Hematopoietic multipotent progenitor cell treated with erythropoietin and hydrocortisone succinate and interleukin-3 and kit ligand, for 8 days (in vitro differentiated cells): ENCODE measurements at places on chromosomes 3 and 15.

- no peak for DNase-seq
Measured at GRCh38 chr3:186577521-186577920, 7.0 kb downstream of the DNAJB11 start.

GRCh38 chr3:18070944-18071343 is 328.5 kb upstream of the TBC1D5 start:
- DNase-seq, result no peak

GRCh38 chr3:130850044-130850797 is 43.7 kb upstream of the ATP2C1 start:
- DNase-seq, result peak; percentile 100

- no peak for DNase-seq
Measured at GRCh38 chr3:63060412-63060811, 185.2 kb upstream of the CADPS start.

GRCh38 chr3:181730316-181730715 is 18.6 kb downstream of the SOX2 start:
- DNase-seq, result no peak

GRCh38 chr15:70033529-70034140 is 64.1 kb downstream of the TLE3 start:
- DNase-seq, result no peak

GRCh38 chr15:58313810-58314592 is 117.8 kb upstream of the LIPC start:
- no peak for DNase-seq

DNA sequence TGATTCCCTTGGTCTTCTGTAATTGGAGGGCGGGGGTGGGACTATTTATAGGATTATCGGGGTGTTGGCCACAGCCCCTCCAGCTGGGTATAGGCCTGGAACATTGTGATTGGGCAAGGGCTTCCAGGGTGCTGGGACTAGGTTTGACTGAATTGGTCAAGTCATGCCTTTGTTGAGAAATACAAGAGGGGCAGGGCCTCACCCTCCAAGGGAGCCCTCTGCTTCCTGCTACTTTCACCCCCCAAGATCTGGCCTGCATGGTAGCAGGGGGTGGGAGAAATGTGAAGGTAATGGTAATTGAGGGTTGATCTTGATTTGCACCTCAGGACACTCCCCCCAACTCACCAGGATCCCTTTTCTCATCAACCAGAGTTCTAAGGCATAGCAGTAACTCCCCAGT is 25.2 kb downstream of the TRIM71 start:
- no peak for DNase-seq

DNA sequence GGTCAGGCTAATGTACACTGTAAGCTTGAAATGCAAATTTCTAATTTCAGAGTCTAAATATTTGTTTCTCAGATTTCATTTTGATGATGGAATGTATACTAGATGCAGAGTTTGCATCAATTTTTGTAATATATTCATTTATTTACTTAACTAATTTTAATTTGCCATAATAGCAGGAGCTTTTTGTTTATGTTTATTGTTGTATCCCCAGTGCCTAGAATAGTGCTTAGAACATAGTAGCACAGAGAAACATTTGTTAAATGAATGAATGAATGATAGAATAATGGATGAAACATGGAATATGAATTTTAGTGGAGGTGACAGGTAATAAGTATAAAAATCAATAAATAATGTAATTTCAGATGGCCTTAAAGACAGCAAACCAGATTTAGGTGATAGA is 5.2 kb upstream of the GALK2 start:
- DNase-seq, result no peak

DNA sequence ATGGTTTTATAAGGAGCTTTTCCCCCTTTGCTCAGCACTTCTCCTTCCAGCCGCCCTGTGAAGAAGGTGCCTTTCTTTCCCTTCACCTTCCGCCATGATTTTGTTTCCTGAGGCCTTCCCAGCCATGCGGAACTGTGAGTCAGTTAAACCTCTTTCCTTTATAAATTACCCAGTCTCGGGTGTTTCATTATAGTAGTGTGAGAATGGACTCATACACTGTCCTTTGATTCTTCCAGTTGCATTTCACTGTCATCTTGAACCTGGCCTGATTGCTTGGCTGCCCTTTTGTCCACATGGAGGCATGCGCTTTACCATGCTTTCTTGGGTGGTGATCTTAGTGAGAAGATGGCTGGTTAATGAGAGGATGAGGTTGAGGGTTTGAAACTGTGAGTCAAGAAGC is 23.2 kb downstream of the USP13 start:
- DNase-seq, result no peak

DNA sequence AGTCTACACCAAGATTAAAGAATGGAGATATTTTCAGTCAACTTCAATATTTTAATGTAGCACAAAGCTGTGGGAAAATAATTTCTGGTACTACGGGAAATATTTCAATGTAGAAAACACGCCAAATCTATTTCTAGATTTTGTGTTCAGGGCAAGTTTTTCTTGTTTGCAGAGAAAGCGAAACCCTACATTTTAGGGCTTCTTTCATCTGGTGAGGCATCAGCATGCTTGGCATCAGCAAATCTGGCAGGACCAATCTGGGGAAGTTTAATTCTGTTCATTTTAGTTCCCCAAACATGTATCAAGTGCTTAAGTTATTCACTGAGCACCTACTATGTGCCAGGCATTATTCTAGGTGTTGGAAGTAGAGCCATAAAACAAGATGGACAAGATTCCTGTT is 30.3 kb downstream of the CLRN1 start:
- DNase-seq, result no peak

DNA sequence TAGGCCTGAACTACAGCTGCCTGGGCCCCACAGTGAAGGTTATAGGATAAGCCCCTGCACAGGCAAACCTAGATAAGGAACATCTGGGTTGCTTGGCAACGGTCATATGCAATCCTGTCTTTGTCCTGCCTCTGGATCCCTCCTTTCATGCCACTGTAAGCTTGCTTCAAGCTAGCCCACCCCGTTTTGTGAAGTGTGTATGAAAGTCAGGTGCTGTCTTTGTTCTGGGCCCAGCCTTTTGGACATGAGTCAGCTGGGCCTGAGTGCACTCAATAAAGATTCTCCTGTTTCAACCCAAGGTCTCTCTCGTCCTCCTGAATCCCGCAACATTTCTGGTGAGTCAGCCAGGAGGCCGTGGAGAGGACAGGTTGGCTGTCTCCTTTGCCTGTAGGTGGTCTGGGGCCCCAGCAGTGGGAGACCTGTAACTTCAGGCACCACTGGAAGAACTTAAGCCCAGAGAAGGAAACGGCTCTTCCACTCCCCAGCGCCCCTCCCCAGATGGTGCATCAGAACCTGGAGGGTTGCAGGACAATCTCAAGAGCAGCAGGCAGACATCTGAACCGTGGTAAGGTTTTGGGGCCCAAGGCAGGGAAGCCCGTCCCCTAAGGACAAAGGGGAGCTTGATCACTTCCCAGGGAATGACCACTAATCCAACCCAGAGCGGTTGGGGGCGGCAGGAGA is 8.3 kb upstream of the SLC9C1 start:
- peak; percentile 94 for DNase-seq

DNA sequence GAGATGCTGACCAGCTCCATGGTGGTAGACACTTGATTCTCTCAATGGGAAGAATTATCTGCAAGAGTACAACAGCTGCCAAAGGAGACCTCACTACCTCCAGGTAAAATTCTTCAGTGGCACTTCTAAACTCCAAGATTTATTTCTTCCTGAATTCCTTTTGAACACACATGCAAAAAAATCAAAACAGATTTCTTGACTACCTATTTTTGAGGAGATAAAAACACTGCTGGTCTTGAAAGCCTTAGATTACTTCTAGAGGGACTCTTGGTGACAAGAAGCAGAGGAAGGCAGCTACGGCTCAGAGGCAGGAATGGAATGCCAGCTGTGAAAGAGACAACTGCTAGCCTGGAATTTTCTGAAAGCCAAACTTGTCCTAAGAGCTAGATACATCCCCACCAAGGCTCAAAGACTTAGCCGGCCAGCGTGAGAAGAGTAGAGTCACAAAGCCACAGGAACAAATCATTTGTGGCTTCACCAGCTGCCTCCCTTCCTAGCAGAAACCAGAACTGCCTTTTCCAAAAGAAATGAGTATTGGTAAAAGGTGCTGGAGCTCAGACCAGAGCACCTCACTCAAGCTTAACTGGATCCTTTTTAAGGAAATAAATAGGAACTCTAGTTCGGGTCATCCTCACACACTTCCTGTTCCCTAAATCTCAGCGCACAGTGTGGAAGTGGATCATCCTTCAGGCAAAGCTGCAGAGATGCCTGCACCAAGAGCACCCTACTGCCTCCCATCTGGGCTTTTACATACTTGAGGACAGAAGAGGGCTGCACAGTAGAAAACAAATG is 32.6 kb downstream of the CLK3 start:
- DNase-seq, result no peak

- DNase-seq, result no peak
Measured at GRCh38 chr3:149163066-149163465, 33.6 kb downstream of the HPS3 start.

DNA sequence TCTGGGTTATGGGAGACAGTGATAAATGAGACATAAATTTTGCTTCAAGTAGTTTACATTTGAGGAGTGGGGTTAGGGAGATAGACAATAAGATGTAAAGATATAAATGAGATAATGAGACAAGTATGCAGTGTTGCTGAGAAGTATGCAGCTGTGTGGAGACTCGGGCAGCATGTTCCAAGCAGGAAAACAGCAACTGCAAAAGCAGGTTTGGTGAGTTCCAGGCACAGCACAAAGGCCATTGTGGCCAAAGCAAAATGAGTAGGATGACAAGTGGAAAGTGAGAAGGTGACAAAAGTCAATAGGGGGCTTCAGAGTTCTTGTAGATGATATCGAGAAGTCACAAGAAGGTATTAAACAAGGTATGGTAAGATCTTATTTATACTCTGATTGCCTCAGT is 259.1 kb upstream of the PEX5L start:
- no peak for DNase-seq

DNA sequence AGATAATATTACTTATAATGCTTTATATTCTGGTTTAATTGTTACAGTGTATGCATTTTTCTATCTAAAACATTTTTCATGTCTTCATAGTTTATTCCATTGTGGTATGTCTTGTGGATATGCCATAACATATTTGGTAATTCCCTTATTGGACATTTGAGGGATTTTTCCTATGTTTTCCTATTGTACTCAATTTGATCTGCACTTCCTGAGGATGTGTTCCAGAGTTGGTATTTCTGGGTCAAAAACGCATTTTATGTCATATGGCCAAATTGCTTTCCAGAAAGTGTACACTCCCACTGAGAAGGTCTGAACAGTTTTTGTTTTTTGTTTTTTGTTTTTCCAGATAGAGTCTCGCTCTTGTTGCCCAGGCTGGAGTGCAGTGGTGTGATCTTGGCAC is 6.8 kb downstream of the ARL8B start:
- DNase-seq, result no peak

- no peak for DNase-seq
Measured at GRCh38 chr3:134647902-134648760, 2.7 kb downstream of the KY start.

DNA sequence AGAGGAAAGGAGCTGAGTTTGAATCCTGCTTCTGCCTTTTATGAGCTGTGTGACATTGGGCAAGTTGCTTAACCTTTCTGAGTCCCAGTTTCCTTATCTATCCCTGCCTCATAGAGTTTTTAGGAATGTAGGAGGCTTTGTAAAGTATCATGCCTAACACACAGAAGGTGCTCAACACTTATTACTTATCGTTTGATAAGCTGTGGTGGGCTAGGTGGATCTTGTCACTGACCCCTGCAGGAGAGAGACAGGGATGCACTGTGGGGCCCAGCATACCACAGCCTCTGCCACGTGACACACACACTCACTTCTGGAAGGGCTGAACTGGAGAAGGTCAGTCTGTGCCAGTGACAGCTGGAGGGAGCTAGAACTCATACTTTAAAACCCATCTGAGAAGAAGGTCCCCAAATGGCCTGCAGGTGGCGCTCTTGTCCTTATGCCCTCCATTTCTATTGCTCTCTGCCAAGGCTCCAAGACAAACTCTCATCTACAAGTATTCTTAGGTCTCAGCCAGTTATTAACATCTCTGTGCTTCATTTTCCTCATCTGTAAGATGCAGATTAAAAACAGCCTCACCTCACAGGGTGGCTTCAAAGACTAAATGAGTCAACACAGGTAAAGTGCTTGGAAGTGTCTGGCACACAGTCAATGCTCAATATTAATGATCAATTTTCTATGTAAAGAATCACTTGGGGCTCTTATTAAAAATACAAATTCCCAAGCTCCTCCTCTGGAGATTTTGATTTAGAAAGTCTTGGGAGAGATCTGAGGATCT is 57.5 kb upstream of the HACD2 start:
- peak; percentile 92 for DNase-seq

DNA sequence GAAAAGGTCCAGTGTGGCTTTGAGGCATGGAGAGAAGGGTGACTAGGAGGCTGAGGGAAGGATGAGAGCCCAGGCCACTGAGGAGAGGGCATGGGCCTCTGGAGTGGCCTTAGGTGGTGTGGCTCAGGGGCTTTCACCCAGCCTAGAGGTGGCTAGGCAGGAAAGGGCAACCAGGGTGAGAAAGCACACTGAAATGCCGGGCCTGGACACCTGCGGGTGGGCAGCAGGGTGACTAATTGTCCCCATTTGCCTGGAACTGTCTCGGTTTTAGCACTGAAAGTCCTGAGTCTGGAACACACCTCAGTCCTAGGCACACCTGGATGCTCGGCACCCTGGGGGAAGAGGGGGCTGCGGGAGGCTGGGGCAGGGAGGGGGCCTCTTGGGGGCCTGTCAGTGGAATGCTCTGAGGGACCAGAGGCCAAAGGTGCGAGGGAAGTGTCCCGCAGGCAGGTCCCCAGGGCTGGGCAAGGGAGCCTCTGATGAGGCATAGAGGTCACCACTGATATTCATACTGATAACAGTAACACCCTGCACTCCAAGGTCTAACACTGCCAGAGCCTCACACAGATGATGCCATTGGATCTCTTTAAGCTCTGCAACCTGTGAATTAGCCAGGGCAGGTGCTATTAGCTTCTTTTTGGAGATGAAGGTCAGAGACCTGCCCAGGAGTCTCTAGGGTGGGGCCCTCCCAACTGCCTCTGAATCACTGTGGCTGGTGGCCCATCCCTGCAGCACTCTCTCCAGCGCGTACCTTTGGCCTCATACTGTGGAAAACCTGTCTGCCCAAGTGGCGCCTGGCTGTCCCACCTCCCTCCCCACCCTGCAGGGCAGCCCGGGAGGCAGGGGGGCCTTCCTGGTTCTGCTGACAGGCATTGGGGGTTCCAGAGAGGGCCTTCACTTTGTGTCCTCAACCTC is 3.0 kb upstream of the PHGR1 start:
- DNase-seq, result no peak
